ENCODE measurements at places on chromosomes 3 and 15.

- DNase-seq, result no peak
Measured at GRCh38 chr15:42226648-42227047, 18.5 kb upstream of the VPS39 start.

DNA sequence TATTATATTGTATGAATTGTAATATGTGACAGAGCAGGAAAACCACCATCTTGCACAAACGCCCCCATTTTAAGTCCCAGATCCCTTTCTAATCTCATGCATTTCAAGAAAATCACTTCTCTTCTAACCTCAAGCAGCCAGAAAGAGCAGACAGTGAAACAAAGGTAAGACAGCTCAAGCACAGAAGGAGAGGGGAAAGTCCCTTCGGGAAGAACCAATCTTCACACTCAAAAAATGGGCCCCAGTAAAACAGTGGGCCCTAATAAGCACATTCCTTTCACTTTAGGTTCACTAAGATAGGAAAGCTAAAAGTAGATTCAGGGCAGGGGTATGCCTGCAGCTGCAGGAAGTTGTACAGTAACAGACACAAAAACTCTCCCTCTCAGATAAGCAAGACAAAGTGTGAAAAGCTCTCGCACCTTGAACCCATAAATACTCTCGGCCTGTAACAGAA lies 1268.7 kb downstream of the SI start:
- DNase-seq, result no peak

DNA sequence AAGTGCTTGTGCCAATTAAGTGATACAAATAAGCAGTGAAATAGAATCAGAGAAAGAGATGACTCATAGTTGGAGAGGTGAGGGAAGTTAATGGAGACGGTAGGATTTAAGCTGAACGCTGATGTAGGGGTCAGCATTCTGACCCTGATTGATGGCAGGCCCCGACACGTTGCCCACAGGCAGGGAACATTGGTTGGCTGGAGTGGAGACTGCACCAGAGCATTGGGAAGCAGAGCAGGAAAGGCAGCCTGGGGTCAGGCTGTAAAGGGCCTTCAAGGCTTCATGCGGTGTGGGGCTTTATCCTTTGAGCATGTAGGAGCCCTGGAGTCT lies 68.6 kb downstream of the DCUN1D1 start:
- no peak for DNase-seq

GRCh38 chr3:149401212-149401925 lies 23.9 kb upstream of the TM4SF1 start:
- no peak for DNase-seq

GRCh38 chr15:60831540-60831939 lies 352.6 kb upstream of the ICE2 start:
- DNase-seq, result no peak

GRCh38 chr3:52986938-52987337 lies 58.9 kb downstream of the SFMBT1 start:
- DNase-seq, result no peak

GRCh38 chr3:27528791-27529190 lies 44.6 kb upstream of the SLC4A7 start:
- DNase-seq, result no peak

- no peak for DNase-seq
Measured at GRCh38 chr3:134911586-134912548, 116.8 kb downstream of the EPHB1 start.

Data from neural crest cell (in vitro differentiated cells).